ENCODE measurements at places on chromosomes 11 and 22. TPM values are rescaled to one million over a fixed set of nuclear protein-coding genes. Genes with fewer than 3 reads are reported as not detected.

GRCh38 chr22:17797721-17798559 lies 23.7 kb upstream of the BID start:
- DNase-seq, result peak; percentile 45

The CHRNA10 gene
- polyA plus RNA-seq, result 0.56 TPM

The PATE4 gene
- not detected for polyA plus RNA-seq

DNA sequence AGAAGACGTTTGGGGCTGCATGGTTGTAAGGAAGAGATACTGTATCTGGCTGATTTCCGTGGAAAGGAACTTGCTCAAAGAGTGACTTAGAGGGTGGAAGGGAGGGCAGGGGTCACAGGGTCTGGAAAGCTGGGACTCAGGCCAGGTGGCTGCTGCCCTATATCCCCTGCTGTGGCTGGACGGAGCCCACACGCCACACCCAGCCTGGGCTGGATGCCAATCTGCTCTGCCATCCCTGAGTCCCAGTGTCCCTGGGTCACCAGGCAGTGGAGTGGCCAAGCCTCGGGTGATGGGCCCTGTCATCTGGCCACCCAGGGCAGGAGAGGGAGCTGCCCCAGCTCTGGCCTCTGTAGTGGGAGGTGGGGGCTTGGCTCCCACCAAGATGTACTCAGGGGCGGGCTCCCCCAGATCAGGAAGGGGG lies 26.5 kb upstream of the KRTAP5-7 start:
- DNase-seq, result peak; percentile 20

DNA sequence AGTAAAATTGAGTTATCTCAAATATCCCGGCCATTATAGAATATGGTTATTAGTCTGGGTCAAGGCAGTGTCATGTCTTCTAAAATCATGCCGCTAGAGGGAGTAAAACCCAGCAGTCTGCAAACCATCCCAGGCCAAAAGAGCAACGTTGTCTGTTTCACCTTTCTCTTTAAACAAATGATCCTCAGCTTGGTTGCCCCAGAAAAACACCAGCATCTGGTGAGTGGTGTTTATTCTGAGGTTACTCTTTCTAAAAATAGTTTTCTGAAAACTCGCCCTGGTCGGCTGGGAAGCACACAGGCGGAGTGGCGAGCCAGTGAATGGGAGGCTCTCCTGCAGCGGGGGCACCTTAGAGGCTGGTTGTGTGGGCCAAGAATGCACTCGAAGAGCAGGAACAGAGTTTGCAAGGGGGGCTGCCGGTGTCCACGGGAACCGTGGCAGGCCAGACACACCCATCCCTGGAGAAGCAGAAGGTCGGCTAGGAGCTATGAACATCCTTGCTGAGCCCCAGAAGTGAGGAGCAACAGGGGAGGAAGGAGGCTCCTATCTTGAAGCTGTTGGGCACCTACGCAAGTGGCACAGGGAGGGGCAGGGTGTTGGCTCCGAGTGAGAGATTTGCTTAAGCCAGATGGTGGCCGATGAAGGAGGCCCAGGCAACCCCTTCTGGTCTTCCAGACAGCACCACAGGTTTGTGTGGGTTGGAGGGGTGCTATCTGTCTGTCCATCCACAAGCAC lies 297.1 kb downstream of the ETS1 start:
- peak; percentile 61 for DNase-seq

The NTM gene
- 0.50 TPM for polyA plus RNA-seq
